H9 (cell line): ENCODE measurements at places on chromosomes 11 and 22. TPM values are rescaled to one million over a fixed set of nuclear protein-coding genes. Genes with fewer than 3 reads are reported as not detected.

ANO9 gene
- 12.3 and 13.1 TPM in 2 replicates for total RNA-seq

ANO1 gene
- total RNA-seq = 10.9 TPM in 2 replicates

SAA4 gene
- not detected in 2 replicates for total RNA-seq

PLEKHA7 gene
- total RNA-seq = 17.5 and 21.0 TPM in 2 replicates

C22orf42 gene
- not detected in 2 replicates for total RNA-seq

MISFA gene
- total RNA-seq = 2.8 and 3.7 TPM in 2 replicates

TSPO gene
- total RNA-seq = 12.1 and 14.8 TPM in 2 replicates

MMP13 gene
- total RNA-seq = not detected in 2 replicates

TMEM121B gene
- total RNA-seq = 8.1 and 8.7 TPM in 2 replicates

NAT10 gene
- 99.3 and 103 TPM in 2 replicates for total RNA-seq

APOL4 gene
- total RNA-seq = not detected in 2 replicates

DNA sequence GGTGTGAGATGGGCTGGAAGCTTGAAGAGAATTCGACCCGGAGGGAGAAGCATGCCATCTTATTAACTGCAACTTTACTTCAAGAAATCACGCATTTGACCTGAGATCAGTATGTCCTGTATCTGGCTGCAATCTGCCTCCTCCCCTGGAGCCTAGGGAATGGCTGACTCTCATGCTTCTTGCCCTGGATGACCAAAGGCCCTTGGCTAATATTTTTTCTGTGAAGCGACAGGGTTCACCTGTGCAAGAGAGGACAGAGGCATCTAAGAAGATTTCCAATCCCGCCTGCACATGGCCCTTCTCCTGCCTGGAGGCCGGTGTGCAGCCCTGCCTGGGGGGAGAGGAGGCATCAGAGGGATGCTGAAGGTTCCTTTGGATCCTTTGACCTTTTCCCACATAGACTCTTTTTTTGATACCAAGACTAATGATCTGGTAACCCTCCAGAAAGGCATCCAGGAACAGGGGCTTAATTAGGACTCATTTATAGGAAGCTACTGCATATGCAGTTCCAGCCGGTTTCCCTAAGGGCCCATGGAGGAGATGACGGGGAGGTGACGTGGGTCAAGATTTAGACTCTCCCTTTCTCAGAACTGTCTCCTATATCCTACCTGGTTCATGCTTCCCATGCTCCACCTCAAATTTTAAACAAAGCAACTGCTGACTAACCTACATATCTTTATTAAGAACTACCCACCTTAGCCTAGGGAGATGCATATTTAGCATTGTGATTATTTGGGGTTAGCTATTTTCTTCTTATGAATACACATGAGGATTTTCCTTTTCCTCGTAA lies 50.8 kb downstream of the NTM start:
- no peak for DNase-seq

- no peak for DNase-seq
Observed at GRCh38 chr11:86144846-86145245, 76.0 kb upstream of the PICALM start.

DNA sequence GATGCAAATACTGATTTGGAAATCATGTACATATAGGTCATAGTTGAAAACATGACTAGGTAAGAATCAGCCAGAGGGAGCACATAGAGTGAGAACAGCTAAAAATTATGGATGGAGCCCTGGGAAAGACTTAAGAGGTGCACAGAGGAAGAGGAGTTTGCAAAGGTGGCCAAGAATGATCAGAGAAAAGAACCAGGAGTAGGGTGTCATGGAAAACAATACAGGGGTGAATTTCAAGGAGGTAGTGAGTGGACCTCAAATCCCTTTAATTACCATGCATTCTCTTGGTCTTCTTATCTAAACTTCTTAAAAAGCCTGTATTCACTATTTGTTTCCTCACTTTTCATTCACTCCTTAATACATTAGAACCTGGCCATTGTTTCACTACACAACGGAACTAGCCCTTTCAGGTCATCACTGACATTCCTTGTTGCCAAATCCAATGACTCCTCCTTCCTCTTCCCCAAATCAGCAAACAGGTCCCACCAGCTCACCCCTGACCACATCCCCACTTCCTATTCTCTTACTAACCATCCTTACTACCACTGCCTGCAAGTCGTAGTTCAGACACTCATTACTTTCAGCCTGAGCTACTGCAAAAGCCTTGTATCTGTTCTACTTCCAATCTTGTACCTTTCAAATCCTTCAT lies 22.6 kb downstream of the BUD13 start:
- no peak for DNase-seq

- no peak for DNase-seq
Observed at GRCh38 chr11:105168457-105168856, 28.9 kb upstream of the CARD18 start.

- DNase-seq = peak; percentile 23
Observed at GRCh38 chr22:38266120-38266519, 6.7 kb downstream of the TMEM184B start.

- DNase-seq = no peak
Observed at GRCh38 chr11:71329786-71330185, 77.4 kb upstream of the SHANK2 start.

GRCh38 chr11:36376009-36376887 lies 80.2 kb downstream of the PRR5L start:
- DNase-seq = peak; percentile 58

GRCh38 chr11:10844796-10845195 lies 13.1 kb downstream of the ZBED5 start:
- no peak for DNase-seq

GRCh38 chr11:94149431-94150017 lies 20.9 kb downstream of the PANX1 start:
- DNase-seq = no peak

DNA sequence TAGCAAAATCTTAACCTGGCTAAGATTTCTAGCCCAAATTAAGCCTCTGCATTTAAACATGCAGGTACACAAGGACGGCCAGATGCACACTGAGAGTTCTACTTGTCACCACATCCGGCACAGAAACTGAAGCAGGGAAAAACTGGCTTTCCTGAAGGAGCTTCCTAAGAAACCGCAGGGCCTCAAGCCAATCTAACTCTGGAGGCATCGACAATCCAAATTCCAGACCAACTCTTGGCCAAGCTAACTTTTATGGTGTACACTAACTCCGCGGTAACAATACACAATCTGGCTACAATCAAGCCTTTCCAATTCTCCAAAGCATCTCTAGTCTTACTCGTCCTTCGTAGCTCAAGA lies 1.2 kb downstream of the MSANTD2 start:
- no peak for DNase-seq

DNA sequence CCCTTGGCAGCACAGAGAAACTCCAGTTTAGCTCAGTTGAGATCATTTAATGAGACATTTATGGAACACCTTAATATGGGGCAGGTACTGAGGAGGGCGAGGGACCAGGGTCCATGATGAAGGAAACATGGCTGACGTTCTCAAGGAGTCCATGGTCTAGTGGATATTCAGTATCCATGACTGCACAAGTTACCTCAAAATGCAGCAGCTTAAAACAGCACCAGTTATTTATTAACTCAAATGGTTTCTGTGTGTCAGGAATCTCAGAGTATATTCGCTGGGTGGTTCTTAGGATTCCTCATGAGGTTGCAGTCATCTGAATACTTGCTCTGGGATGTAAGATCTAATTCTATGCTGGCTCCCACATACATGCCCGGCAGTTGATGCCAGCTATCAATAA lies 346.8 kb downstream of the LARGE1 start:
- DNase-seq = no peak

GRCh38 chr11:45331839-45332238 lies 45.7 kb upstream of the SYT13 start:
- DNase-seq = no peak

GRCh38 chr11:19379465-19379864 lies 138.7 kb upstream of the E2F8 start:
- no peak for DNase-seq

- DNase-seq = no peak
Observed at GRCh38 chr22:48104766-48105165, 1342.3 kb downstream of the TBC1D22A start.

- DNase-seq = peak; percentile 83
Observed at GRCh38 chr22:24706054-24706453, 68.5 kb downstream of the PIWIL3 start.

- no peak for DNase-seq
Observed at GRCh38 chr11:46948378-46949131, 12.0 kb downstream of the CSTPP1 start.

DNA sequence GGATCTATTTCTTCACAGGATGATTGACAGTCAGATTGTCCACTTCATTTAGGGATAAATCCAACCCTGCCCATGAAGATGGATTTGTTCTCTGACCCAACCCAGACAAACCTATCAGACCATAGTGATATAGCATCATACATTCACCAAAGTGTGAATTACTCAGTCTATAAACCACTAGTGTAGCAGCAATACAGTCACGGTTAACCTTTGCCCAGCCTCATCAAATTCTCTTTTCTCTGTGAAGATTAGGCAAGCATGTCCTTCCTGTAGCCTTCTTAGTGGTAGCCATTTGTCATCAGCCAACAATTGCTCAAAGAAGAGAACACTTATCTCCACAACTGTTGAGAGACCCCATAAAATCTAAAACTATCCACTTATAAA lies 14.4 kb upstream of the BIRC2 start:
- DNase-seq = no peak
